Kidney (tissue), 22 donors: ENCODE measurements at places on chromosomes 4 and X. TPM values are rescaled to one million over a fixed set of nuclear protein-coding genes. Genes with fewer than 3 reads are reported as not detected.

HAUS3 gene
- 12.1 TPM for total RNA-seq

- H3K4me3 ChIP-seq: no peak within 1 kb of the TSS
- peak; percentile 15 for DNase-seq
- H3K36me3 ChIP-seq: no peaks in the 10 kb centered on the region
- H3K27ac ChIP-seq: no peak within 1 kb of the TSS
- H3K4me1 ChIP-seq: no peaks in the 10 kb centered on the region
- no peaks in the 10 kb centered on the region for H3K27me3 ChIP-seq
These were observed at the start of gene CXCL10 for GRCh38 chr4:76023389-76023788. Gene CXCL10 (minus strand): TSS chr4:76023497. CDS start chr4:76023431, 66 bp downstream.

DNA sequence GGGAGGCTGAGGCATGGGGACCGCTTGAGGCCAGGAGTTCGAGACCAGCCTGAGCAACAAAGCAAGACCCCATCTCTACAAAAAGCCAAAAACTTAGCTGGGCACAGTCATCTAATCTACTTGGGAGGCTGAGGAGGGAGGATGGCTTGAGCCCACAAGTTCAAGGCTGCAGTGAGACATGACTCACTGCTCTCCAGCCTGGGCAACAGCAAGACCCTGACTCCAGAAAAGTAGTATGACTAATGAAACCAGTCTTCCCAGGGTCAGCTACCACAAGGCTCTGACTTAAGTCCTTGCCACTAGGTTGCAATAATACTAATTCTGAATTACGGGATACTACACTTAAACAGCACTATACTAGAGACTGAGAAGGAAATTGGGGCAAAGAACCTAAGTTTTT is 33.1 kb downstream of the ERVMER34-1 start:
- peaks cover 19% of the 10 kb centered on the region for H3K4me1 ChIP-seq
- no peak overlapping the region for H3K4me3 ChIP-seq
- no peaks in the 10 kb centered on the region for H3K36me3 ChIP-seq
- no peak overlapping the region for H3K27ac ChIP-seq
- H3K27me3 ChIP-seq: no peaks in the 10 kb centered on the region

DNA sequence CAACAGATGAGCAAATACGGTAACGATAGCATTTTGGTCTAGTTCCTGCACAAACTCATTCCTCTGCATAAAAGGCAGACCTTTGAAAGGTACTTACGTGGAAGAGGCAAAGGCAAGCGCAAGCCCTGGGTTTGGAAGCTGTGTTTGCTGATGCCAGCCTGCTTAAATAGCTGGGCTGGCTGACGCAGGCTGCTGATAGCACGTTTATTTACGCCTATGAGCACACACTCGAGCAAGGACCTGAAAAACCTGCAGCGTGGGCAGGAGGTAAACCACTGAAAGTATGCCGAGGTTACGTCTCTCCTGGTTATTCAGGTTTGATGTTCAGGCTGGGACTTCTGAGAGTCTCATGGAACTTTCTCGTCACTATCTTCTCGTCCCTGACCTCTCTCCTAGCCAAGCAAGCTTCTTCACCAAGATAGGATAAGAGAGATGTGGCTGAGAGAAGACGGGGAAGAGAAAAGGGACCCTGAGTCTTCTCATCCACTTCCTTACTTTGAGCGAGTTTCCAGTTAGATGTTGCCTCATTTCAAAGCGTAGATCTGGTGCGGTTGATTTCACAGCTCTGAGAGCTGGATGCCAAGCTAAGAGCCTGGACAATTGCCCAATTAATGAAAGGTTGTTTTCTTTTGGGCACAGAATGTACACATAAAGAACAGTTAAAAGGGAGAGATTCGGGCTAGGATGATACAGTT is at the start of gene HOPX:
Gene HOPX (minus strand): TSS at position 139 of the 695 bp plus-strand sequence. CDS start 23,480 bp downstream, outside the sequence.
- H3K4me3 ChIP-seq: peak within 1 kb of the TSS; percentile 9
- peak; percentile 66 for DNase-seq
- no peaks in the 10 kb centered on the region for H3K27me3 ChIP-seq
- no peak within 1 kb of the TSS for H3K27ac ChIP-seq

- H3K4me1 ChIP-seq: no peaks in the 10 kb centered on the region
- DNase-seq: peak; percentile 30
- H3K27me3 ChIP-seq: no peaks in the 10 kb centered on the region
- H3K27ac ChIP-seq: peak overlapping the region; percentile 65
- H3K4me3 ChIP-seq: no peak overlapping the region
These were observed 32.7 kb upstream of the JADE1 start for GRCh38 chr4:128776794-128777216.

GRCh38 chr4:6281436-6282313 is 12.0 kb downstream of the WFS1 start:
- no peak overlapping the region for H3K4me3 ChIP-seq
- no peaks in the 10 kb centered on the region for H3K4me1 ChIP-seq
- no peaks in the 10 kb centered on the region for H3K27me3 ChIP-seq

GRCh38 chrX:154804261-154804956 is 876 bp downstream of the MPP1 start:
- peak overlapping the region; percentile 60 for H3K27ac ChIP-seq
- DNase-seq: no peak
- H3K27me3 ChIP-seq: no peaks in the 10 kb centered on the region
- H3K36me3 ChIP-seq: no peaks in the 10 kb centered on the region

DNA sequence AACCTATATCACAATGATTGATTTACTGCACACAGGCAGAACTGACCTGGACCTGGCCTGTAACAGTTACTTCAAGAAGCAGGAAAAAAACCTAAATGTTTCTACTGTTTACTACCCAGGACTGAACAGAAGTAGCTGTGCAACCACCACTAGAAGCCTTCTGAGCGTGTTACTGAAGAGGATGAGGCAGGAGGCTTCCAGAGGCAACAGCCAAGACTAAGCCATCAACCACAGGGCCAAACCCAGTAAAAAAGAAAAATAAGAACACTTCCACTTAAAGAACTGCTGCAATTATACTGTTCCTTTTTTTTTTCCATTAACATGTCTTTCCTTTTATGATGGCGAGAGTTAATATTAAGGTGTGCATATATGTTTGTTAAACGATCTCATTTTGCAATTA is 29.4 kb upstream of the TTC29 start:
- H3K27ac ChIP-seq: no peak overlapping the region
- no peak overlapping the region for H3K4me3 ChIP-seq
- H3K27me3 ChIP-seq: no peaks in the 10 kb centered on the region
- no peaks in the 10 kb centered on the region for H3K4me1 ChIP-seq
- DNase-seq: no peak
